ENCODE measurements at places on chromosomes 2 and 18.

GRCh38 chr2:233399306-233400225 is 45.3 kb downstream of the DGKD start:
- DNase-seq: no peak

GRCh38 chr18:74571895-74572680 is 25.6 kb upstream of the ZNF407 start:
- no peak for DNase-seq

DNA sequence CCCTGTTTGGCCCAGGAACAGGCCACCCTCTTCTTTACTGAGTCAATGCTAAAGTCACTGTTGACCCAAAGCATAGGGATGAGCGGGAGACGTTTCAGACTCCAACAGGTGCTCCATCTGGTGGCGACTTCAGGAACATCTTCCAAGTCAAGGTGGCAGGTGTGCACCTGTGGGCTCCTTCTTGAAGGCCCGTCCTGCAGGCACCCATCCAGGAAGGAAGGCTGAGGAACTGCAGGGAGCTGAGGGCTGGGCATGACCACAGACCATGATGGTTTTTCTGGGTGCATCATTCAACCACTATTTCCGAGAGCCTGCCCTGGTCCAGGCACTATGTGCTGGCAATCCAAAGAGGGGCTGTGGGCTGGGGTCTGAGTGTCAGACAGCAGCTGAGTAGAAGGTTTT is 142.8 kb downstream of the NDUFA10 start:
- peak; percentile 24 for DNase-seq

- DNase-seq: no peak
These were observed 2.5 kb downstream of the CYP1B1 start for GRCh38 chr2:38073211-38074057.

DNA sequence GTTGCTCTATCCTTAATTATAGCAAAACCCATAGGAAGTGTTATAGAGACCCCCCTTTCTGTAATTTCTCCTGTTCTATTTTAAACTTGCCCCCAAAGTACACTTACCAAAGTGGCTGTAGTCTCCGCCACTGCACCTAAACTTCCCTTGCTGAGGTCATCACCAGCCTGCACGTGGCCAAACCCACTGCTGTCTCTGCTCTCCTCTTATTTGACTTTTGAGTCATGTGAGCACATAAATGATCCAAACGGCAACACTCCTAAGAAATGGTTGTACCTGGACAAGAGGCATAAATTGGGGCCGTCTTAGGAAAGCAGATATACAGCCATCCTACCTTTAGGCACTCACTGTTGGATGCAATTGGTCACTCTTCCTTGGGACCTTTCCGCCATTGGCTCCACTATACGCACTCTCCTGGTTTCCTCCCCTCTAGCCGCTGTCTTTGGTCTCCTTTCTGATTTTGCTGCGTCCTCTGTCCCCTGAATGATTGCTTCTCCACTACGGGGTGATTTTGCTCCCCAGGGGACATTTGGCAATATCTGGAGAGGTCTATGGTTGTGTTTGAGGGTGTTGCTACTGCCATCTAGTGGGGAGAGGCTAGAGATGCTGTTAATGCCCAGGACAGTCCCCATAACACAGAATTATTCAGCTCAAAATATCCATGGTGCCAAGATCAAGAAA is 19.2 kb upstream of the IL36G start:
- DNase-seq: peak; percentile 42

- DNase-seq: no peak
These were observed 370.7 kb downstream of the SLC4A3 start for GRCh38 chr2:219998107-219998506.

GRCh38 chr2:10161961-10162441 is 39.5 kb downstream of the RRM2 start:
- no peak for DNase-seq

GRCh38 chr2:72561621-72562318 is 264.1 kb downstream of the EXOC6B start:
- DNase-seq: no peak

DNA sequence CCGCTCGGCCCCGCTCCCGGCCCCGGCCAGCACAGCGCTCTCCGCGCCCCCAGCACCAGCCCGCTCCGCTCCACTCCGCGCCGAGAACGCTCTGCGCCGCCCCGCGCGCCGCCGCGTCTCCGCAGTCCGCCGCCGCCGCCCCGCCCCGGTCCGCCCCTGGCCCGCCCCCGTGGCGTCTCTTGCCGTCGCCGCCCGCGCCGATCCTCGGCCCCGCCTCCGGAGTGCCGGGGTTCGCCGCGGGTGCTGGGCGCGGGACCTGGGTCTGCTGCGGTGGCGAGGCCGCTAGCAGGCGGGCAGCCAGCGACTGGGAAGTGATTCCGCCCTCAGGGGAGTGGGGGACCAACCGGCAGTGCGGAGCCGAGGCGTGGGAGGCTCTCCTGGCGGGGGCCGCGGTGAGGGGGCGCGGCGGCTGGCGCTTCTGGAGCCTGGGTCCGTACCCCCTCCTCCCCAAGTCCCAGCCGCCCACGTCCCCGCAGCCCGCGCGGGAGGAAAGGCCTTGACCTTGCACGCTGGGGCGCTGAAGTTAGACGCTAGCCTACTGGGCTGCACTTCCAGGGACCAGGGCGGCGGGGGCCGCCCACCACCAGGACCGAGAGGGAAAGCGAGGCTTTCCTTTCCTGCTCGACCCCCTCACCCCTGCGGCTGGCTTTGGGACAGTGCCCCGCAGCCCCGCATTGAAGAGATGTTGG is at the start of gene HS6ST1:
Gene HS6ST1 (minus strand): TSS at position 93 of the 689 bp plus-strand sequence. CDS start 305 bp downstream, outside the sequence.
- peak; percentile 68 for DNase-seq

GRCh38 chr2:111101592-111101991 is 19.1 kb upstream of the BCL2L11 start:
- no peak for DNase-seq

DNA sequence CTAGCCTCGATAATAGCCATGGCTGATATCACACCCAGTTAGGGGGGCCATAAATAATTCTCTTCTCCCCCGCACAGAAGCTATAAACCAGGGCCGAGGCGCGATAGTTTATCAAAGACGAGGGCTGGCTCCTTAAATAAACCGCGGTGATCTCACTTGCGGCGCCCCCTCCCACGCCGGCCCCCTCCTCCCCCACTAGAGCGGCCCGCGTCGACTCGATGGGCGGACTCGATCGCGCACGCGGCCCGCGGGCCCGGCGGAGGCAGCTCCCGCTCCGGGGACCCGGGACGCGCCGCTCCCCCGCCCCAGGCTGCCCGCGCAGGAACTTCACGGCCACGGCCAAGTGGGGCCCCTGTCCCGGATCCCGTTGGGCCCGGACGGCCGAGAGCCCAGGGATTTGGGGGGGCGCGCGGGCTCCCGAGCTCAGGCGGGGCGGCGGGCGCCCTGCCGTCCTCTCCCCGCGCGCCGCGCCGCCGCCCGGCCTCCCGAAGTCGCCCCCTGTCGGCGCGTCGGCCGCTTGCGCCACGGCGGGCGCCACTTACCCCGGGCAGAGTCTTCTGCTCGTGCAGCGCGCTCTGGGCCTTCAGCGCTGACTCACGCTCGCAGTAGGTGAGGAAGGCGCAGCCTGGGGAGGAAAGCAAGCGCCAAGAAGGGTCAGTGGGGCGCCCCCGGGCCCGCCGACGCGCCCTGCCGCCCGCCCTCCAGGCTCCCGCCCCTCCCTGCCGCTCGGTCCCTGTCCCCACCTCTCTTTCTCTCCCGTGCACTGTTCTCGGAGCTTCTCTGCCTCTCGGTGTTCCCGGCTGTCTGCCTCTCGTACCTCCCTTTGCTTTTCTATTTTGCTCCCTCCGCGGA is 80.4 kb downstream of the CELF4 start:
- DNase-seq: no peak

- peak; percentile 45 for DNase-seq
These were observed 56.6 kb downstream of the EPG5 start for GRCh38 chr18:45910405-45911023.

GRCh38 chr18:74447404-74448152 is 9.5 kb downstream of the DIPK1C start:
- no peak for DNase-seq

GRCh38 chr2:28901202-28901601 is 6.7 kb downstream of the WDR43 start:
- DNase-seq: no peak

DNA sequence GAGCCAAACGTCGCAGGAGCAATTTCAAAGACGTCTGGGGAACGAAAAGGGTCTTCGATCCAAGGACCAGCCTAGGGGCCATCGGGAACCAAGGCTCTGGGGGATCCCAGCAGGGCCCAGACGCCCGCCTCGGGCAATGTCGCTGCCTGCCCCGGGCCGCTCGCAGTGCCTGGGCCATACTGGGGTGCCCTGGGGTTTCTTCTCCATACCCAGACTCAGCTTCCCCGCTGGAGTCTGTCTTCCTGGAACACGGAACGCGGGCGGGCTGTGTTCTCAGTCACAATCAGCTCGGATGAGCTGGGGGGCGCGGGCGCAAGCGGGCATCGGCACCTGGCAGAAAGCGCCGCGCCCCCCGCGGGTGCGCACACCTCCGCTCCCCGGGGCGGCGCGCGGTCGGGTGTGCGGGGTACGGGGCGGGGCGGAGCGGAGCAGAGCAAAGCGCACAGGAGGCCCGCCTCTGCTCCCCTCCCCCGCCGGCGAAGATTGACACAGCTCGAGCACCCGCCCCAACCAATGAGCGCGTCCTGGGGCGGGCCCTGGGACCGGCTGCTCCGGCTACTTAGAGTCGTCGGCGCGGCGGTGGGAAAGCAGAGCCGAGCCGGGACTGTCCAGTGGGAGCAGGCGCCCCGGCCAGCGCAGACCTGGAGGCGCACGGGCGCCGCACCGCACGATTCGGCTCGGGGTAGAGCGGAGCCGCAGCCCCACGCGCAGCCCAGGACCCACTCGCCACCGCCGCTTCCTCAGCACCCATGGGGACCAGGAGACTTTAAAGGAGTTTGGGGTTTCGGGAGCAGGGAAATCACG is at the start of gene LRATD1:
Gene LRATD1 (plus strand): TSS at position 585 of the 804 bp plus-strand sequence. CDS start 1,263 bp downstream, outside the sequence.
- no peak for DNase-seq

DNA sequence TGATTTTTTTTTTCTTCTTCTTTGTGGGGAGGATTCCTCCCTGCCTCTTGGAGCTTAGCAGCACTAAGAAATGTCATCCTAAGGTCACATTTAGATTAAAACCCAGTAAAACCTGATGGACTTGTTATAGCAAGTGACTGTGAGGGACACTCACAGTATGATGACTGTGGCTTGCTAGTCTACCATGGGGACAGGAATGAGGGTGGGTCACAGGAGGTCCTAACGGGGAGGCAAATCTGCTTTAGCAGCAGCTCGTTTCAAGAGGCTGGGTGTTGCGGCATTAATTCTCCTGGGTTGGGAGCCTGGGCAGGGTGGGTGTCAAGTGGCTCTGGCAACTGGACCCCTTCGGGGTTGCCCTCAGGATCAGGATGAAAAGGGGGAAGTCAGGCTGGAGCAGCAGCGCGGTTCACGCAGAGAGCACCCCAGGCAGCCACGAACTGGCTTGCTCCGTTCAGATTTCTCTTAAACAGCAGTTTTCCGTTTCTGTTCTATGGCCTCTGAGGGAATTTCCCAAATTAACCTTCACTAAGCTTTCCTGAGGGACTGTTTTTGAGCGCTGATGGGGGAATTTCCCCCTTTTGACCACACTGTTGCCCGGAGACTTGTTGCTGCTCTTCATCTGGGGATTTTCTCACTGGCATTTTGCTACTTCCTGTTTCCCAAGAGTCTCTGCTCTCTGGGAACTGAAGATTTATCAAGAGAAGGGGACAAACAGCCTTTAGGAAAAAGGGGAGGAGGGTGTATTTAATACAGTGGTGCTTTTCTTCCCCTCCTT is 59.8 kb upstream of the PELI1 start:
- no peak for DNase-seq

DNA sequence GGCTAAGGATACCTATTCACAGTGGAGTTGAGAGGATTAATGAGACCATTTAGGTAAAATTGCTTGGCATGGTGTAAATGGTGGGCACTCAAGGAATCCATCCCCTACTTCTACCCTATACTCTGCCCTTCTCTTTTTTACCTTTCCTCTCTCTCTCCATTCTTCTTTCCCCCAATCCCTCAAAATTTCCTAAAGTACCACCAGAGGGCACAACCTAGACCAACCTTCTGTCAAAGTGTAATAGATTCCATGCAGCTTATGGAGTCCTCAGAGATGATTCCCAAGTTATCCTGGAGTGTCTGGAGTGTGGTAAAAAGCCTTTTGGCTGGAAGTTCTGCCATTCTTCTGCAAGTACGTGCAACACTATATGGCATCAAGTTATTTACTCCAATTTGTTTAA is 33.0 kb upstream of the CCDC195 start:
- DNase-seq: no peak

- DNase-seq: no peak
These were observed 354.2 kb downstream of the ZEB2 start for GRCh38 chr2:144165599-144166250.

- DNase-seq: no peak
These were observed 149.7 kb upstream of the KLHL29 start for GRCh38 chr2:23235292-23235691.

DNA sequence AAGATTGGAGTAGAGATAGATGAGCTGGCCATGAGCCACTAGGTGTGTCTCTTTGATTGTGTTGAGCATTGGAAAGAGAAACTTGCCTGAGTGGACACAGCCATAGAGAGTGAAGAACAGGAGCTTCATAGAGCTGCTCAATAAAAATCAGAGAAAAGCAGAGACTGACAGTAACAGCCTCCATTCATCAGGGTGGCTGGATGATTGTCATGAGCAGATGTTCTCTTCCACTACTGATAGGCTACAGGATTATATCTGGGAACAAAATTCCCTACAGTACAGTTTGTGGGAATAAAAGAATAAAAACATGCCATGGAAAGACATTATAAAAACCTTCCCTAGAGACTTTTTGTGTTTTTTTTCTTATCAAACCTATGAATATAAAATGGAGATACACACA is 404.8 kb upstream of the ACVR2A start:
- DNase-seq: no peak

DNA sequence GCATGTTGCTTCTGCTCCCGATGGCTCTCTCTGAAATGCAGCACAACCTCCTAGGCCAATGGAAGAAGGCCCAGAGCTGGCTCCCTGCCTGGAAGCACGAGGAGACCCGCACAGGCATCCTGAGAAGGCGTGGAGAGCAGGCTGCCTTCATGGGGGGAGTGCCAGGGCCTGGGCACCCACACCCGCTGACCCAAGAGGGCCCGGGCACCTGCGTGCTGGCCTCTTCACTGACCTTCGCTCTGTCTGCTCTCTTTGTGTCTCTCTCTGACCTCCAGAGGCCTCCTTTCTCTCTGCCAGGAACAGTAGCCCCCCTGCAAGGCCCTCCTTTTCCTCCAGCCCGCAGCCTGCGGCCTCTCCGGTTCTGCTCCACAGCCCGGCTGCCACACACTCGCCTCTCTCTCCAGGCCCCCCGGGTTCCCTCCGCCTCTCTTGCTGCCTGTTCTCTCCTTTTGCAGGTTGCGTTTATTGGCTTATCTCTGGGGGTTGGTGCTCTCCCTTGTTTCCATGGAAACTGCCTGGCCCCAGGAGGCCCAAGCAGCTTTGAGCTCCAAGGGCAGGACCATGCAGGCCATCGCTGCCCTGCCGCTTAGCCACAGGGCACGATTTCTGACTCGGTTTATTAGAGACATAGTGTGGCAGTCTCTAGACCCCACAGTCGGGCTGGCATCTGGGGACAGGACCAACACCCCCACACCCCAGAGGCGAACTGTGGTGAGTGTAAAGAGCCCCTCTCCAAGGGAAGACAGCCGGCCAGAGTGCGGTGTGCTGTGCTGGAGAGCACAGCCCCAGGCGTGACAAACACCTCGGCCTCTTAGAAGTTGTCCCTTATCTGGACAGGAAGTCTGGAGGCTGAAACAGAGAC is 1.7 kb downstream of the MZT2B start:
- no peak for DNase-seq

GRCh38 chr2:192854031-192854430 is 659.3 kb upstream of the TMEFF2 start:
- DNase-seq: no peak

All from KG1 (cell line).